ENCODE measurements at places on chromosomes 11 and 22.

- no peak for DNase-seq
These were observed 9.7 kb downstream of the MRGPRD start for GRCh38 chr11:68970921-68971636.

DNA sequence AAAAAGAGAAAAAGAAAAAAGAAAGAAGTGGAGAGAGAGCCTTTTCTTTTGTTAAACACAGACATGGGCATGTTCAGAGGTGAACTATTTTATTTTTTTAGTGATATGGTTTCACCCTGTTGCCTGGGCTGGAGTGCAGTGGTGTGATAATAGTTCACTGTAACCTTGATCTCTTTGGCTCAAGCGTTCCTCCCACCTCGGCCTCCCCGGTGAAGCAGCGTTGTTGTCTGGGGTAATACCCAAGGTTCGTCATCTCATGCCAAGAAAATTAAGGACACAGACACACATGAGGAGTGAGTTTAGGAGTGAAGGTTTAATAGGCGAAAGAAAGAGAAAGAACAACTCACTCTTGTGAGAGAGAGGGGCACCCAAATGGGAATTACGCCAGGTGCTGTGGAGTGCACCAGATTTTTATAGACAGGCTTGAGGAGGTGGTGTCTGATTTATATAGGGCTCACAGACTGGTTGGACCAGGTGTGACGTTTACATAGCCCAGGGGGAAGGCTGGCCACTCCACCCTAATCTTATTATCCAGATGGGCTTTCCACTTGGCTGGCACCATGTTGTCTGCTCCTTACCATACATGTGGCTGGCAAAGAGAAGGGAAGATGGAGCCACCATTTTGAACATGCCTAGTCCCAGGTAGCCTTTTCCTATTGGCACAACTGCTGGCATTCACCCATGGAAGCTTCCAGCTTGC is 42.3 kb downstream of the GRAMD1B start:
- DNase-seq: no peak

DNA sequence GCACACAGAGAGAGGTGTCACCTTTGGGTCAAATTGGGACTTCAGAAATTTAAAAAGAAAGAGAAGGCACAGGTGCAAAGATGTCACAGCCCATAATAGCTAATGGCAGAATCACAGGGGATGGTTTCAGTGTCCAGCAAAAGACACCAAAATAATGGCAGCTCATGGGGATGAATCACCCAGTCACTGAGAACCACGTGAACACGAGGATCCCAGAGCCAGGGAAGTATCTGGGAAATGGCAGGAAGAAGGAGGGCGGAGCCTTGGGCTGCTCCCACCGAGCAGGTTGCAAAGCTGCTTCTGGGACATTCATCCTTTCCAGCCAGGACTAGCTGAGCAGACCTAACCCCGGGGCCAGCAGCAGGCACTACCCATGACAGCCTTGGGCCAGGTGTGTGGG is 45.6 kb downstream of the TRMU start:
- DNase-seq: no peak

- DNase-seq: no peak
These were observed 130.1 kb downstream of the TRPC6 start for GRCh38 chr11:101453682-101454081.

GRCh38 chr11:134364261-134364660 is 32.5 kb downstream of the GLB1L2 start:
- no peak for DNase-seq

- DNase-seq: no peak
These were observed 33.3 kb downstream of the NUP50 start for GRCh38 chr22:45196926-45197605.

GRCh38 chr11:706439-706956 is 467 bp downstream of the EPS8L2 start:
- no peak for DNase-seq

DNA sequence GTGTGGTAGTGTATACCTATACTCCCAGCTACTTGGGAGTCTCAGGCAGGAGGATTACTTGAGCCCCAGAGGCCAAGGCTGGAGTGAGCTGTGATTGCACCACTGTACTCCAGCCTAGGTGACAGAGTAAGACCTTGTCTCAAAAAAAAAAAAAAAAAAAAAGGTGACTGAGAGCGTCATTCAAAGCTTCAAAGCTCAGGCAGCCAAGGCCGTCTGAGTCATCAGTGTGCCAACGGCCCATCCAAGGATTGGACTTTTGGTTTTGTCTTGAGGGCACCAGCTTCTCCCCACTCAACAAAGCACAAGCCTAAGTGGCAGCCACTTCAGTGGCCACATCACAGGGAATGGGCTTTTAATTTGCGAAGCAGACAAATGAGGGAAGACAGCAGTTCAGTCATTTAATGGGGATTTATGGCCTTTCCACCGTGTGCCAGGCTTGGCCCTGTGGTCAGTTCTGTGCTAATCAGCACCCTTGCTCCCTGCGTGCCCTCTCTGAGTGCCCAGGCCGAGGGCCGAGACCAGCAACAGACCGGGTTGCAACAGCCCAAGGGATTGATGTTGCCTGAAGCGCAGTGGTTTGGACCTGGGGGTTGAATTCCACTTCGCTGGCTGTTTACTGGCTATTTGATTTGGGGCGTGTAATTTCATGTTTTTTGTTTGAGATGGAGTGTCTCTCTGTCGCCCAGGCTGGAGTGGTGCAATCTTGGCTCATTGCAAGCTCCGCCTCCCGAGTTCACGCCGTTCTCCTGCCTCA is 30.2 kb upstream of the CRYBB3 start:
- DNase-seq: no peak

- DNase-seq: no peak
These were observed 88.0 kb upstream of the KCNQ1OT1 start for GRCh38 chr11:2787816-2788167.

DNA sequence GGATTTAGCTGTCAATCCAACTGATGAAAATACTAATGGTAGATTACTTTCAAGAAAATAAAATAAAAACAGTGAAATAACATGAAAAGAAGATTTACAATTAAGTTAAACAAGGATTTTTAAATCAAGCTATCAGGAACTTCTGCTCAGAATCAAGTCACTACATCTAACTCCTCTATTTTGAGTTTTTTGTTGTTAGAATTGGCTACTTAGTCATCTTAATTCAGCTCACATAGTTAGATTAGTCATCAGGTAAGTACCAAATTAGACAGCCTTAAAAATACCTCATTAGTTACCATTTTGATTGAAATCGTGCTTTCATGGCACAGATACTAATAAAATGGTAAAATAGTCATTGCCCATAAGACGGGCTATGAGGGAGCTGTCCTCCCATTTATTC is 35.8 kb downstream of the BTG4 start:
- DNase-seq: no peak

DNA sequence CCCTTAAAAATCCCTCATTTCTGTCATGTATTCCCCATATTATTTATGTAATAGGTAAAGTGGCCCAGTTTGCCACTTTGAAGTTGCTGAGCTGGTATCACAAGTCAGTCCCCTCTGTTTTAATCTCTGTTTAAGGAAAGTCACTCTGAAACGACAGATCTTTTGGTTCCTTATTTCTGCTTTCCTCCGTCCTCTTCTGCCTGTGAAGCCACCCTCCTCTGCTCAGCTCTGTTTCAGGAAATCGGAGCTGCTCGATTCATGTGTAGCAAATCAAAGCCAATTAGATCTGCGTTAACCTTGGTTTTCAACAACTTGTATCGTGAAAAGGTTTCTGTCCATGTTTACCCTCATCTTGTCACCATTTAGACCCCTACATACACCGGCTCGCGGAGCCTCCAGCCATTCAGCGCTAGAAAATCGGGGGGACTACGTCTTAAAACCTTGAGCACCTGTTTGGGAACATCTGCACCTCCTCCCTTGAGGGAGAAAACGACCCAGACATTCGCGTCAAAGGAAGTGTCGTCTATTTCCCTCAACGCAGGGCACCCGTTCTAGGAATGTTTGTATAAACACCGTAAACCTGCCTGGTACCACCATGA is 576 bp upstream of the SC5D start:
- no peak for DNase-seq

DNA sequence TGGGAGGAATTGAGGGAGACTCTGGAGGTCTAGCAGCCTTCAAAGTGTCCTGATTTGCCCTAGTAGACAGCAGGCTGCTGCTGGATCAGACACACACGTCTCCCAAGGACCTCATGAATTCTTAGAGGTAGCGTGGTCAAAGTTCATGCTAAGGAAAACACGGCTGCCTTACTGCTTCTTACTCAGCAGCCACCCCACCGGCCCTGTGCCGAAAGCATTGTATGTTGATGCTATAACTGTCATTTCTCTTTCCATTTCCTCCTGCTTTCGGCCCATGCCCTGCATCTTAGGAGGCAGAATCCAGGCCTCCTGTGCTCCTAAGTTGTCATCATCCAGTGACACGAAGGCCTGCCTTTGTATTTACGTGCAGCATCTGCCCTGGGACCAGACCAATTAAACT is 10.5 kb upstream of the CCND1 start:
- DNase-seq: no peak

- DNase-seq: no peak
These were observed 3.8 kb upstream of the CPT1A start for GRCh38 chr11:68845351-68846002.

GRCh38 chr11:11524436-11525061 is 97.3 kb downstream of the GALNT18 start:
- DNase-seq: no peak

GRCh38 chr22:21963790-21964211 is 11.2 kb upstream of the PPM1F start:
- no peak for DNase-seq

GRCh38 chr11:30357872-30358271 is 35.0 kb downstream of the ARL14EP start:
- no peak for DNase-seq

DNA sequence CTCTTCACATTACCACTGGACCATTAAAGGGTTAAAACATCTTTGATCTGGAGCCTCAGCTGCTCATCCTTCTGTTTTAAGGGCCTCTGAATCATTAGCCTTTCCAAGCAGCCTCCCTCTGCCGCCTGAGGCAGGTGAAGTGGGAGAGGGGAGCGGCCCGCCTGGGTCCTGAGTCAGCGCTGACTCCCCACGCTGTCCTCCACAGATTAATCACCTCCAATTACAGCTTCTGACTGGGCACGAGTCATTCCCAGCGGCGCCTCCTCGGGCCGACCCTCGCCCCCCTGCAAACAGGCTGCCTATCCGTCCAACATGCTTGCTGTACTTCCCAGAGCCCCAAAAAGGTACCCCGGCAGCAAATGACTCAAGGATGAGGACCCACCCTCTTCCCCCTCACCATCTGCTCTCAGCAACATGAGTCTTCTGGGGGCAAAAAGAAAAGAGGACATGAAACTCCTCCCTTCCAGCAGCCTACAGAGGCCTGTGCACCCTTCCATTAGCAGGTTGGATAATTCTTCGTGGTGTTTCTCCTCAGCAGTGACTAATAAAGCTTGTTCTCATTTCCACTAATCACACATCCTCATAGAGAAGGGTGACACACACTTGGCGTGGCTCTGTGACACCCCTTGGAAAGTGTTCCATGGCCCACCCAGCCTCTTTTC is 44.3 kb upstream of the JAM3 start:
- no peak for DNase-seq

DNA sequence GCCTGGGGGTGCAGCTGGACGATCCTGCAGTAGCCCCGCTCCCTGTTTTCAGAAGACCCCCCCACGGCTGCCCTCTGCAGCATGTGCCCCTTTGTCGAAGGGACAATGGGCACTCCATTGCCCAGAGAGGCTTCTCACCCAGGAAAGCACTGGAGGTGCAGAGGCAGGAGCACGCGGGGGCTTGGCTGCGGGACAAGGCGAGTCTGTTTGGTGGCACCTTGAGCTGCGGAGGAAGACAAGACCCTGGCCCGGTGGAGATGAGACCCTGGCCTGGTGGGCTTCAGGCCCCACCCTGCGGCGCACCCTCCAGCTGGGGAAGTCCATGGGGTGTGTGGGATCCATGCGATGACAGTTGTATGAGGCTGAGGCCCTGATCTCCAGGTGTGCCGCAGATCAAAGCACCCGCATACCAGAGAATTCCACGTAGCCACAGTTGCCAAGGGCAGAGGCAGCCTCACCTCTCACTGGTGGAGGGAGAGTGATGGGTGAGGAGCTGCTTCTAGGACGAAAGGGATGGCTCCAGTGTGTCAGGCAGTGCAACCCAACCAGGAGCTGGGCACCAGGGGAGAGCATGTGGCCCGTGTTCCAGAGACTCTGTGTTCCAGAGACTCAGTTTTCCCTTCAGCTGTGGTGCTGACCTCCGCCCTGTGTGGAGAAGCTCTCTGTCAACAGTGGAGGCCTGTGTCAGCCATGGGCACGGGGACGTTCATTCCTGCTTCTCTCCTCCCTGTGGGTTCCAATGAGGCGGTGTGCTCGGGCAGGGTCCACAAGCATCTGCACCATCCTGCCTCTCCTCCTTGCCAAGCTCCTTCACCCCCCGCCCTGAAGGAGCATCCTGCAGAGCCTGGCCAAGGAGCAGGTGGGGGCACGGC is 10.0 kb downstream of the TBX1 start:
- DNase-seq: no peak
